ENCODE measurements at places on chromosomes 1 and 21. TPM values are rescaled to one million over a fixed set of nuclear protein-coding genes. Genes with fewer than 3 reads are reported as not detected.

The DCST1 gene
- total RNA-seq = not detected

The FCRL2 gene
- total RNA-seq = not detected

The NPL gene
- 1.2 TPM for total RNA-seq

The THEMIS2 gene
- total RNA-seq = 0.70 TPM

The FAM72C gene
- total RNA-seq = 5.5 TPM

The CDC42SE1 gene
- 99.4 TPM for total RNA-seq

The AXDND1 gene
- 0.48 TPM for total RNA-seq

The TAS1R1 gene
- not detected for total RNA-seq

The IFNLR1 gene
- 1.1 TPM for total RNA-seq

The ADAMTS1 gene
- 0.08 TPM for total RNA-seq

The SMAP2 gene
- total RNA-seq = 10.0 TPM

The LCE7A gene
- not detected for total RNA-seq

The NR0B2 gene
- total RNA-seq = 0.14 TPM
